ENCODE measurements at places on chromosomes 1 and 21.

DNA sequence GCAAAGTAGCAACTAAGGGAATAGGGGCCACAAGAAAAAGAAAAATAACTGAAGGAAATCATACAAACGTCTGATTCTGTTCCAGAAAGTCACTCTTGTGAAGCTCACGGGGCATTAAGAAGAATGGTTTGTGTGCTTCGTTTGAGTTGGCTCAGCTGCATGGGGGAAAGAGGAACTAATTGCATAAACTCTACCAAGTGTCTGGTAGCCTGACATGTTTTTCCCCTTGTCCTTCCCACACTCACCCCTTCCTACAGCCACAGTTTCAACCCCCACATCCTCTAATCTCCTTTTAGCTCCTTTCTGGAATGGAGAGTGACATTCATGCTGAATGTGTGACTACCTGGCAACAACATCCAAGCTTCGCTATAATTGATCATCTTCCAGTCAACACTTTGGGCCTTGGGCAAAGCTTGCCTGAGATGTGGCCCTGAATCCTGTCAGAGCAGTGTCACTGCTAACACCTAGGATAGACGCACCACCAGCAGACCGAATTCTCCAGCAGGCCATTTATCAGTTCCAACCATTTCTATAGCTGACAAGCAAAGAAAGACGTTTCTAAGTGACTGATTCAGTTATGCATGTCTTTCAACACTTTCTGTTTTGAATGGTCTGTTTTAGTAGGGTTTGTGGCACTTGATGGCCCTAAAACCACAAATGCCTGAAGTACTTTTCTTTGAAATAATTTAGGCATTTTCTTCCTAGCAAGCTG is 439.6 kb downstream of the TTLL7 start:
- no peak for DNase-seq

DNA sequence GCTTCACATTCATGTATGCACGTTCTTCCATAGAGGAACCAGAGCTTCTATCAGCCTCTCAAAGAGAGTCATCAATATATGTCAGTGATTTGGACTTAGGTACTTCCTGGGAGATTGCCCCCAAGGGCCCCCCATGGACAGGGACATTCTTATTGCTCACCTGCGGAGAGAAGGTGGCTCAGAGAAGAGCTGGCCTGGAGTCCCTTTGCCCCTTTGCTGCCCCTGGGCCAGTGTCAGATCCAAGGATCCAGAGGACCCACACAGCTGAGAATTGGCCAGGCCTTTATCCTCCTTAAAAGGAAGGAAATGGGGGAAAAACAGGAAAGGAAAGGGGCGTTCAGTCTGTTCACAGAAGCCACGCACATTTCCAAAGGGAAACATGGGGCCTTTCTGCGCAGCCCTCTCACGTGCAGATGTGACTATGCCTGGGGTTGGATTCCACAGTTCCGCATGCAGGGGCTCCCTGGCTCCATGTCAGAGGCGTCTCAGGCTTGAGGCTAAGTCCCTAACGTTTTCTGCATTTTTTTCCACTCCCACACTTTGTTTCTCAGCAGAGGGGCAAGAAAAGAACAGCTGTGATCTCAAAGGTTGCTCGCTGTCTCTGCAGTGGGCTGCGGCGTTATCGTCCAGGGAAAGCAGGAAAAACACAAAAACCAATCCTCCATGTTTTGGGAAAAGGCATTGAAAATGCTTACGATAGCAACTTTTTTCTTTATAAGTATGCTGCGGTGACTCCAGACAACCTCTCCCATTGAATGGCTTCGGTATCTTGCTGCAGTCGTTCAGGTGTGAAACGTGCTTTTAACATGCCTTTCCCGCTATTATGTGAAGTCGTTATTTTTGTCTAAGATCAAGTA is 5.9 kb downstream of the C1orf226 start:
- DNase-seq, result no peak

DNA sequence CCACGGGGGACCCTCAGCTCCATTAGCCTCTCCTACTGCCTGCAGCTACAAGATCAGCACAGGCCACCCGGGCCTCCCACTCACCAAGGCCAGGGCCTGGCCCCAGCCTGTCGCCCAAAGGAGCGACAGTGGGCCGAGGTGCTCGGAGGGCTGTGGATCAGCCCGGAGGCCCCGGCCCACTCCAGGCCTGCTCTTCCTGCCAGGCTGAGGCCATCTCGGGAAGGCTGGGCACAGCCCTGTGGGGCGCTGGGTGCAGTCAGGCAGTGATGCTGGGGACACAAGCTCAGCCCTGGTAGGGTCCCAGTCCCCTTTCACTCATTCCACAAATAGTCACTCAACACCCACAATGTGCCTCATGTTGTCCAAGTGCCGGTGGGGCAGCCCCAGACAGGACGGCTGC is 58.8 kb downstream of the CASZ1 start:
- DNase-seq, result no peak

- no peak for DNase-seq
These were observed 9.8 kb upstream of the PHTF1 start for GRCh38 chr1:113768916-113769600.

DNA sequence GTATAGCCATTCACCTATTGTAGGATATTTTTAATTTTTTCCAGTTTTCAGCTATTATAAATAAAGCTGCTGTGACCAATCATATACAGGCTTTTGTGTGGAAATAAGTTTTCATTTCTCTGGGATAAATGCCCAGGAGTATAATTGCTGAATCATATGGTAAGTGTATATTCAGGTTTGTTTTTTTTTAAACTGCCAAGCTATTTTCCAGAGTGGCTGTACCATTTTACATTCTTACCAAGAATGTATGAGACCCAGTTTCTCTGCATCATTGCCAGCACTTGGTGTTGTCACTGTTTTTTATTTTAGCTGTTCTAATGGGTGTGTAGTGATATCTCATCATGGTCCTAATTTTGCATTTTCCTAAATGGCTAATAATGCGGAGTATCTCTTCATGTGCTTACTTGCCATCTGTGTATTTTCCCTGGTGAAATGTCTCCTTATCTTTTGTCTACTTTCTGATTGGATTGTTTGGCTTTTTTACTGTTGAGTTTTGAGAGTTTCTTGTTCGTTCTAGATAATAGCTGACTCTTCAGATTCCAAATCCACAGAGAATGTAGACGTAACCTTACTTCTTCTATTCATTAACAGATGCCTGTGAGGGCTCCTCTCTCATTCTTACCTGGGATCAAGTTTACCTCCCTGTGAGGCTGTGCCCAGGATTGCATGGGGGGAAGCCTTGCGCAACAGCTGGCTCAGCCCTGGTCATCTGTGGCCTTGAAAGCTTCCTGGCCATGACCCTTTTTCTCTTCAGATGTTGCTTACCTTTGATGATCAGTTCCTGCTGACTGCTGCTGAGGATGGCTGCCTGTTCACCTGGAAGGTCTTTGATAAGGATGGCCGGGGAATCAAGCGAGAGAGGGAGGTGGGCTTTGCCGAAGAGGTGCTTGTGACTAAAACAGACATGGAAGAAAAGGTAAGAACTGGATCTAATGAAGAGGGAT is 42.6 kb downstream of the CFAP57 start:
- no peak for DNase-seq

GRCh38 chr1:36982709-36983108 is 51.6 kb downstream of the GRIK3 start:
- DNase-seq, result no peak

DNA sequence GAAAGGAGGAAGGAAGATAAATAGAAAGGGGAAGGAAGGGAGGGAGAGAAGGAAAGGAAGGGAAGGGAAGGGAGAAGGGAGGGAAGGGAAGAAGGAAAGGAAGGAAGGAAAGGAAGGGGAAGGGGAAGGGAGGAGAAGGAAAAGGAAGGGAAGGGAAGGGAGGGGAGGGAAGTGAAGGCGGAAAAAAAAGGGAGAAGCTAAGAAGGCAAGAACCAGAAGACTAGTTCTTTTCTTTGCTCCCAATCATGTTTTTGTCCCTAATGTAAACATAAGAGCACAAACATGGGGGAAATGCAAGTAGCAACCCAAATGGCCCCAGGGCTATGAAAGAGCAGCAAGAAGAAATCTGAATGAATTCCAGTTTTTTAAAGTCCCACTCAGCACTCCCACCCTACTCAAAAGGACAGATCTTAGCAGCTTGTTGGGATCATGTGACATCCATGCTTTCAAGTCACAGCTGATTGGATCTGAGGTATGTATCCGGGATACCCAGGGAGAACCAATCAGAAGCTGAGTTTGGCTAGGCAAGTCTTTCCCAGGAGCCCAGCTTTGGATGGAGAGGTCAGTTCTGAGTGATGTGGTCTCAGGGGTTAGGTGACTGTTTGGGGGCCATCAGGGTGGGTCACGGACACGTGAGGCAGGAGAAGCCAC is 24.2 kb upstream of the FHAD1 start:
- DNase-seq, result no peak

GRCh38 chr1:212621949-212622305 is 13.4 kb downstream of the ATF3 start:
- no peak for DNase-seq
